ENCODE measurements at places on chromosomes 6 and 20. TPM values are rescaled to one million over a fixed set of nuclear protein-coding genes. Genes with fewer than 3 reads are reported as not detected.
A peak's percentile ranks its signal among the peaks of the same experiment; 100 is the strongest.

Gene COL21A1
- polyA plus RNA-seq, result 67.0 TPM

Gene PKIB
- polyA plus RNA-seq, result 1.4 TPM

Gene PET117
- polyA plus RNA-seq, result 7.6 TPM

DNA sequence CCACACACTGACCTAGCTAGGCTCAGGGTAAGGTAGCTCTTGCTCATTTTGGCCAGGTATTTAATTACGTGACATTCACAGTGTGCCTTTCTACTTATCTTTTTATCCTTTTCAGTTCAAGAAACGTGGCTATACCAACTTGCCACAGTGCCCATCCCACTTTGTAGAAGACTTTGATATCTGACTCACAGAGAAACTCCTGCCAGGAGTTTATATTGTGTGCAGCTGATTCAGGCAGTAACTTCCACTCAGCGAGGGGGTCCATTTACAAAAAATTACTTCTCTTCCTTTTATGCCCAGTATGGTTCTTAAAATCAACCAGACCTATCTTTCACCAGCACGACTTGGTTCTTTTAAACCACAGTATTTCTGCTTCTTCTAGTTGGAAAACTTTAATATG, 75.6 kb downstream of the PRL start:
- H3K27me3 ChIP-seq, result no peaks in the 10 kb centered on the region
- no peak overlapping the region for H3K4me3 ChIP-seq
- no peak for DNase-seq
- no peaks in the 10 kb centered on the region for H3K36me3 ChIP-seq
- H3K27ac ChIP-seq, result no peak overlapping the region

GRCh38 chr6:42742116-42742894, 3.6 kb downstream of the TBCC start:
- no peaks in the 10 kb centered on the region for H3K27me3 ChIP-seq
- DNase-seq, result no peak
- no peaks in the 10 kb centered on the region for H3K4me1 ChIP-seq
- no peak overlapping the region for H3K27ac ChIP-seq
- no peak overlapping the region for H3K4me3 ChIP-seq

DNA sequence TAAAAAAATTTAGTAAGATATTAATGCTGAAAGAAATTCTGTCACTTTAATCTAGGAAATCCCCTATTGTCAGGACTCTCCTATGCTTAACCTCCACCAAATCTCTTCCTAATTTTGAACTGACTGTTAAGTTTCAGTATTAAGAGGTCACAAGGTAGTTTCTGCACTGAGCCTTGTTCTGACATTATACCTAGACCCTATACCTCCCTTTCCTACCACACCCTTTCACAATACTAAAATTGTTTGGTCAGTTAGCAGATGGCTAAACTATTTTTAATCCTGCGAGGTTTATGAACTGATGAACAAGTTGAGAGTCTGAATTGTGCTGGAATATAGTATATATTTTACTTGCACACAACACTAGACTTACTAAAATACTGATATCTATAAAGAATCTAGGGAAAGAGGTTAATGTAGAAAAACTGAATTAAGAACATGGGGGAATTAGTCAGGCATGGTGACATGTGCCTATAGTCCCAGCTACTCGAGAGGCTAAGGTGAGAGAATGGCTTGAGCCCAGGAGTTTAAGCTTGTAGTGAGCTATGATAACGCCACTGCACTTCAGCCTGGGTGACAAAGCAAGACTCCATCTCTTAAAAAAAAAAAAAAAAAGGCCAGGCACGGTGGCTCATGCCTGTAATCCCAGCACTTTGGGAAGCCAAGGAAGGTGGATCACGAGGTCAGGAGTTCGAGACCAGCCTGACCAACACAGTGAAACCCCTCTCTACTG, 51.5 kb downstream of the HBS1L start:
- H3K4me3 ChIP-seq, result no peak overlapping the region
- no peaks in the 10 kb centered on the region for H3K4me1 ChIP-seq
- H3K36me3 ChIP-seq, result peaks cover 1% of the 10 kb centered on the region
- H3K27ac ChIP-seq, result no peak overlapping the region

GRCh38 chr20:37841971-37842370, 61.0 kb upstream of the VSTM2L start:
- no peaks in the 10 kb centered on the region for H3K4me1 ChIP-seq
- H3K36me3 ChIP-seq, result peaks cover 5% of the 10 kb centered on the region
- H3K4me3 ChIP-seq, result no peak overlapping the region
- no peak overlapping the region for H3K27ac ChIP-seq
- no peaks in the 10 kb centered on the region for H3K27me3 ChIP-seq
- no peak for DNase-seq

DNA sequence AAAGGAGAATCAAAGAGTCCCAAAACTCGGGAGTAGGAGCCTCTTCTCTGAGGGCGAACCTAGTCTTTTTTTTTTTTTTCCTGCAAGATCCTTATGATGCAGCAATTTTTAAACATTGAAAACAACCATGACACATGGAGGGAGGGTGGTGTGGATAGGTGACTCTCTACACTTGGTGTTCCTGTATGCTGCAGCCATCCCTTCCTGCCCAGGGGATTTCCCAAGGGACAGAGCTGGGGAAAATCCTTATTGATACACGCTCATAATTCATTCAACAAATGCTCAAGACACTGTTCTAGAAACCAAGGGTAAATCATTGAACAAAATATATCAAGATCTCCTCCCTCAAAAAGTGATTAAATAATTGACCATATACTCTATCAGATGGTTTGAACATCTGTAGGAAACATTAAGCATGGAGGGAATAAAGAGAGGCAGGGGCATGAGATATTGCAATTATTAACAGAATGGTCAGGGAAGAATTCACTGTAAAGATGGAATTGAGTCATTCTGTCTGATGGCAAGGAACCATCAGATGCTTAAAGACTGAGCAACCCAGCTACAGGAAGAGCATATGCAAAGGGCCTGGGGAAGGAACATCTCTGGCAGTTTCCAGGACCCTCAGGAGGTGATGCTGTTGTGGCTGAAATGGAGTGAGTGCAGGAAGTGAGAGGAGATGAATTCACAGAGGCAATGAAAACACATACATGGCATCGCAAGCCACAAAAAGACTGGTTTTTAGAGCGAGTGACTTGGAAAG, 13.4 kb upstream of the BTN3A3 start:
- no peaks in the 10 kb centered on the region for H3K4me1 ChIP-seq
- no peak overlapping the region for H3K4me3 ChIP-seq
- H3K36me3 ChIP-seq, result no peaks in the 10 kb centered on the region
- H3K27ac ChIP-seq, result no peak overlapping the region
- DNase-seq, result no peak

DNA sequence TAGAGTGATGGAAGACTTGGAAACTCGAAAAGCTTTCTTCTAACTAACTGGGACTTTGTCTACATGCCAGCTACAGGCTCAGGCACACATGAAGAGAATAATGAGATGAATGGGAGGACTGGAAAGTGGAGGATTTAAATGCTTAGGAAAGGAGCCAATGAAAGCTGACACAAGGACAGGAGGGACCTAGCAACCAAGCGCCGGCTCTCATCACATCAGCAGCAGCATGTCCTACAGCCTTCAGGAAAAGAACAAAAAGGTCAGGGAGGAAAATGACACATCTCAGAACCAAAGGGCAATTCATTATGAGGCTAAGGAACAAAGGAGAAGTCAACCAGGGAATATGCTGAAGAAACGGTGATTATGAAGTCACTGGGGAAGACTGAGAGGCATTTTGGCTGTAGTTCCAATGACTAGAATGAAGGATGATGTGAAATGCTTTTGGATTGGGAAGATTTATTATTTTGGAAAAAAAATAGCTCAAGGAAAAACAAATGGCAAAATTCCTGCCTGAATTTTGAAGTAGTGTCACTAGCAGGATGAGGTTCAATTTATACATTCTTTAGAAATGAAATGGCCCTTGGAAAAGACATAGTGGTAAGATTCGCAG, 5.7 kb downstream of the BACH2 start:
- no peaks in the 10 kb centered on the region for H3K27me3 ChIP-seq
- no peaks in the 10 kb centered on the region for H3K36me3 ChIP-seq
- no peak overlapping the region for H3K4me3 ChIP-seq
- DNase-seq, result no peak
- H3K27ac ChIP-seq, result no peak overlapping the region
- H3K4me1 ChIP-seq, result peaks cover 5% of the 10 kb centered on the region

DNA sequence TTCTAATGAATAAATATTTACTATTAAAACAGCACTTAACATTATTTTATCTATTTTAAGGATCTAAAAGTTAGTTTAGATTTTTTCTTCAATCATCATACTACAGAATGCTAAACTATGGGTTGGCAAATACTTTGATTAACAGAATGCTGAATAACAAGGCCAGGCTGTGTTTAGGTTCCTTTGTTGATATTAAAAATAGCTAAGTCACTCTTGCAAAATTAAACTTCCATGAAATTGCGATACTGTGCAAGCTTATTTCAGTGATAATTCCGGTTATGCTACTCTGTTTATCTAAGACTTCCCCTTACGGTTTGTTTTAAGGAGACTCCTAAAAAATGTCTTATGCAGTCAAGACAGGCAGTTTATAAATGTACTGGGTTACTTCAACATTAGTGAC, 2.8 kb downstream of the RNF24 start:
- H3K36me3 ChIP-seq, result peaks cover 2% of the 10 kb centered on the region
- no peak overlapping the region for H3K4me3 ChIP-seq
- DNase-seq, result no peak
- peaks cover 5% of the 10 kb centered on the region for H3K4me1 ChIP-seq

DNA sequence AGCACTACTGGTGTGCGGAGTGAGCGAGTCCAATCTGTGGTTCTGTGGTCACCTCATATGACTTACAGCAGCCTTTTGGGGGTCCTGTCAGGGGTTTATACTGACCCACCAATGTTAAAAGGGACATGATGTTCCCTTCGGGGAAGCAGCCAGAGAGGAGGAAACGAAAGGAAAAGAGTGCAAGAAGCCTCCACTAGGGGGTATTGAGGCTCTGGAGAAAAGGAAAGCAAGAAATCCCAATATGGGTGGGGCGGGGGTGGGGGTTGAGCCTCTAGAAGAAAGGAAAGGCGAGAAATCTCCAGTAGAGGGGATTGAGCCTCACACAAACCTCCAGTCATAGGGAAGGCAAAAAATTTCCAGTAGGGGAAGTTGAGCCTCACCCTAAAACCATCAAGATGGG, 249.3 kb upstream of the ECI2 start:
- DNase-seq, result no peak
- no peak overlapping the region for H3K27ac ChIP-seq
- no peak overlapping the region for H3K4me3 ChIP-seq
- H3K36me3 ChIP-seq, result no peaks in the 10 kb centered on the region
- H3K4me1 ChIP-seq, result no peaks in the 10 kb centered on the region

DNA sequence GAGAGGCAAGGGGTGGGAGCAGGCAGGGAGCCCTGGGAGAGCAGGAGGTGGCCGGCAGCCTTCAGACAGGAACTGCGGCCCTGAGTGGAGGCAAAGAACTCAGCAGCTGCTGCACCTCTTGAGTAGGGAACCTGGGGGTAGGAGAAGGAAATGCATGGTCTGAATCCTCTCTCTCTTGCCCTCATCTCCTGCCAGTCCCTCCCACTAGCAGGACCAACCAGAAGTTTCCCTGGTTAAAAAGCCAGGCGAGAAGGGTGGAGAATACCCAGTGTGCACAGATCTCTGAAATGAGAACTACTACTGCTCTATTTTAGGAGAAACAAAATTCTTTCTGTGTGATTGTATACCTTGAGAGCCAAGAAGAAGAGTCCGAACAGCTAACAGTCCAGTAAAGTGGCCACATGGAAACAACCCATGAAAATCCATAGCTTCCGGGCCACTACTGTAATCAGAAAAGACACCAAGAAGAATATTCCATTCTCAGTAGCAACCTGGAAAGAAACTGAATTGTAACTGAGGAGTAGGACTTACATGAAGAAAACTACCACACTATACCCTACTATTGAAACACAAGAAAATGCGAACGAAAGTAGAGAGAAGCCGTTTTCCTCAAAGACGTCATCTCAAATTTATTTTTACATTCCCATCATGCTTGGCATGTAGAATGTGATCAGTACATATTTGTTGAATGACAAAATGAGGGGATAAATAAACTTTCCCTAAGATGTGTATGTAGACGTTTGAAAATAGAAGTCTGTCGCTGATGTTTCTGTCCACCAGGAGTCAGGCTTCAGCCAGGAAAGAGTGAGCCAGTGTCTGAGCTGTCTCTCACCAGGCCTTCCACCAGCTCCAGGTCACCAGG, 25.6 kb downstream of the WRNIP1 start:
- peak; percentile 79 for DNase-seq
- peak overlapping the region; percentile 99 for H3K27ac ChIP-seq
- H3K36me3 ChIP-seq, result peaks cover 3% of the 10 kb centered on the region
- H3K27me3 ChIP-seq, result no peaks in the 10 kb centered on the region
- H3K4me1 ChIP-seq, result peaks cover 2% of the 10 kb centered on the region
